ENCODE measurements at places on chromosomes 1 and 21.

GRCh38 chr1:92623187-92623778 lies 136.6 kb upstream of the GFI1 start:
- DNase-seq, result peak; percentile 55

DNA sequence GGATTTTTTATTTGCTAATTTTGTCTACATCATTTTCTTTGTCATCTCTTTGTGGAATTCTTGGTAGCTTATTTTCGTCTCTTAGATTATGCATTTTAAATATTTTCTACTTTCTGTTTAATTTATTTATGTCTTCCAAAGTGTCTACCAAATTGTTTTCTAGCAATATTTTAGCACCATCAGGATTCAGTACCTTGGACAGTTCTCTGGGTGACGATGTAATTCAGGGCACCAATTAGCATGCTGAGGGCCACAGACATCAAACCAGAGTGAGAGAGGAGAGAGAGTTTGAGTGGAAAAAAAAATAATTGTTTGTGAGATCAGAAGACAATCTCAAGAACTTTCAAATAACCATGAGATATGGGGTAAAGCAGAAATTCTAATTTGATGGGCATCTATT lies 169.8 kb upstream of the CXADR start:
- DNase-seq, result peak; percentile 8

GRCh38 chr1:87007323-87007722 lies 92.9 kb downstream of the HS2ST1 start:
- DNase-seq, result no peak

GRCh38 chr1:229757226-229757625 lies 131.2 kb downstream of the URB2 start:
- DNase-seq, result no peak

DNA sequence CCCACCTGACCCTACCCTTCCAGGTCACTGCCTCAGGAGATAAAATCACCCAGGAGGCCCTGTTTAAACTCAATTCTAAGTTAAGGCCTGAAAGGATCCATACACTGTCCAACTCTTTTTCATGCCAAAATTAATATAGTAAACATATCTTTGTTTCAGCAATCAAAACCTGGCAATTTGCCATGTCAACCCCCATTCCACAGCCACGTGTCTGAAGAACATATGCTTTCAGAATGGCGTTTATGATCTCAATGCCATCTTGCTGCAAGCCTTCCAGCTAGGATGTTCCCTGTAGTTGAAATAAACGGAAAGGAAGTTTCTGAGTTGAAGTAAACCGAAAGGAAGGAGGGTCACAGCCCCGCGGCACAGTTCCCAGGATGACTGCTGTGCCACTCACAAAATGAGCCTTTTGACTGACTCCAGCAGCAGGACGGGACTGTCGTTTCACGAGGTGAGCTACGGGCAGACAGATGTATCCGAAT lies 472.0 kb downstream of the SMYD3 start:
- DNase-seq, result peak; percentile 17

DNA sequence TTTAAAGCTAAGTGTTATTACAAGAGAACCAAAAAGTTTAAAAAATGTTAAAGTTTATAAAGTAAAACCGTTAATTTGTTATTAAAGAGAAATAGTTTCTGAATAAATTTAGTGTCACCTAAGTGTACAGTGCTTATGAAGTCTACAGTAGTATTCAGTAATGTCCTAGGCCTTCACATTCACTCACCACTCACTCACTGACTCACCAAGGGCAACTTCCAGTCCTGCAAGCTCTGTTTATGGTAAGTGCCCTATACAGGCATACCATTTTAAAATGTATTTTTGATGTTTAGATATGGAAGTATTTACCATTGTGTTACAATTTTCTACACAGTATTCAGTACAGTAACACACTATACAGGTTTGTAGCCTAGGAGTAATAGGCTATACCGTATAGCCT lies 60.1 kb upstream of the GCLM start:
- no peak for DNase-seq

DNA sequence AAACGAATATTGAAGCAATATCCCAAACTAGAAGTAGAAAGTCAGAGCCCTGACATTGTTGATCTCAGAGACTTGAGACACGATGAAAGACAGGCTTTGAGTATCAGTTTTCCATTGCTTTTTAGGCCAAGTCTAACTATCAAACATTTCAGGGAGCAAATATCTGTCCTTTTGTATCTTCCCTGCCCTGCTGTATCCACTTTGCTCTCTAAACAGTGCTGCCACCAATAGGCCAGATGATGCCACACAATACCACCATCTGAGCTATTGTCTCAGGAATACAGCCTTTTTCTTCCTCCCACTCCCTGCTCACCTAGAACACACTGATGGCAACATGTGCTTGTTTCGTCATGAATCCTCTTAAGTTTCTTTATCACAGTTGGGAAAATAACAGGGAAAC lies 62.6 kb upstream of the SPAG17 start:
- peak; percentile 15 for DNase-seq

- peak; percentile 27 for DNase-seq
Observed at GRCh38 chr1:69585666-69586065, 17.9 kb downstream of the LRRC7 start.

GRCh38 chr1:173868266-173869020 lies at the start of gene ZBTB37:
Gene ZBTB37, plus strand, starts transcription at chr1:173868380. Its CDS starts 1,846 bp downstream, at chr1:173870226.
- DNase-seq, result peak; percentile 80

DNA sequence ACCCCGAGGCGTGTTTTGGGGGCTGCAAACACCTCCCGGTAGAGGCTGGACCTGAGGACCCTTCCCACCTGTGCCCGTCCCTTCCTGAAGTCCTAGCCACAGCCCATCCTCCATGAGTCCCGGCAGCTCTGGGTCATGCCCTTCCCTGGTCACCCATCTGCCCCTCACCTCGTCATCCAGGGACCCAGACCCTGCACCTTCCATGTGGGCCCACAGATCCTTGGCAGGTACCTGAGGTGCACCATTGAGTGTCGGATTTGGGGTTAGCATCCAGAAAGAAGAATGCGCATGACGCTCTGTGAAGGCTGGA lies 6.8 kb downstream of the RNF187 start:
- no peak for DNase-seq

GRCh38 chr1:217138799-217139466 lies 415.7 kb upstream of the ESRRG start:
- no peak for DNase-seq

DNA sequence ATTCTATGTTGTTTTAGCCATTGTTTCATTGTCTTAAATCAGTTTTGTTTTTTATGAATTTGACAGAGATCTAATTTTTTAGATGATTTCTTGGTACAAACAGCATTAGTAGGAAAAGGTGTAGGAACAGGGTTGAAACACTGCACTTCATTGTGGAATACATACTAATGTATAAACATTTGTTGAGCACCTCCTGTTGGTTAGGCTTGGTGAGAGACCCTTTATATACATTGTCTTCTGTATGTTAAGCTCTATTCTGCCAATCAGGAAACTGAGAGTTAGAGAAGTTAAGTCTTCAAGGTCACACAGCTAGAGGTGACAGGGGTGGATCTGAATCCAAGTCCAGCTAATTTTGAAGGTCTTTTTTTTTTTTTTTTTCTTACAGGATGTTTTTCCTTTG lies 192.7 kb downstream of the VPS13D start:
- no peak for DNase-seq

DNA sequence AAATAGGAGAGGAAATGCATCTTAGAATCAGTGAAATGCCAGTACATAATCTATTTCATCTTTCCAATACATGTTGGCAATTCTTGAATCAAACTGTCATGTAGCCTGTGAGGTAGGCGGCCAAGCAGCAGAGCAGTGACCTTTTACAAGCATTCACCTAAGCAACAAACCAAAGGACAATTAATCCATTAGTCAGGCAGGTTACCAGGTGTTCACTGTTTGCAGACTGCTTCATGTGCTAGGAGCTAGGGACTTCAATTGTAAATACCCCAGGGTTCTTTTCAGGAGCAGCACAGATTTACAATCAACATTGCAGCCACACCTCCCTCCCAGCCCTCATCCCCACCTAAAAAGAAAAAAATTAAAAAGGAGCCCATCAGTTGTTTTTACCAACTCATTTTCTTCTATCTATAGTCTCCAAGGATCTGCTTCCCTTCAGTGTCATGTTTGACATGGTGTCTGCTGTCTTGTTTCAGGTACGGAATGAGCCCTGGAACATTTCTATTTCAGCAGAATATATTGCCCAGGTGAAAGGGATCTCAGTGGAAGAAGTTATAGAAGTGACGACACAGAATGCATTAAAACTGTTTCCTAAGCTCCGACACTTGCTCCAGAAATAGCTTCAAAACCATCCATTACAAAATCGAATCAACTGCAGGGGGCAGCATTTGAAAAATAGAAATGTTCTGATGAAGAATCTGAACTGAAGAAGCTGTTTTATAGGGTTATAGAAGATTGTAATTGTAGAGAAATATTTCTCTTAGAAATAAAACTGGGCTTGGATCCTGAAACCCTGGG lies 23.0 kb downstream of the TATDN3 start:
- DNase-seq, result peak; percentile 46

GRCh38 chr1:106181866-106182265 lies 874.6 kb upstream of the PRMT6 start:
- DNase-seq, result no peak

DNA sequence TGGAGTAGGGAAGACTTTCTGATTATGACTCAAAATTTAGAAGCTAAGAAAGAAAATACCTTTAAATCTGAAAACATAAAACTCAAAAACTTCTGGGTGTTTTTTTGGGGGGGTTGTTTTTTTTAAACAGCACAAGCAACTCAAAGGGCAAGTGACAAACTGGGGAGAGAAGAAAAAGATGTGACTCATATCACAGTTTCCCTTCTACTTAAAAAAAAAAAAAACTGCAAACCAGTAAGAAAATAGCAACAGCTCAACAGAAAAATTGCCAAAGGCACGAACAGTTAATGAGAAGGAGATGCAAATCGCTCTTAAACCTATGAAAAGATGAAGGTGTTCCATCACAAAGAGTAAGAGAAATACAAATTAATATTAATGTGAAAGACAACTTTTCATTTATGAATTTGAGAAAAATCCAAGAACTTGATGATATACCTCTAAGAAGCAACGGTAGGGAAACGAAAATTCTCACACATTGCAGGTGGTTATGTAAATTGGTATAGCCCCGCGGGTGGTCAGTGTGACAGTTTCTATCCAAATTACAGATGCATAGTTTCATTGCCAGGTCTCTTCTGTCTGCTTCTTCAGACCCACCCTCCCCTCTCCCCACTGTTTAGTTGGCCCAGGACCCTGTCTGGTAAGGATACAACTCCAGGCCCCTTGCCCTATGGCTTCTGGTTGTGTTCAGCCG lies 9.0 kb downstream of the IFNAR2 start:
- DNase-seq, result no peak

DNA sequence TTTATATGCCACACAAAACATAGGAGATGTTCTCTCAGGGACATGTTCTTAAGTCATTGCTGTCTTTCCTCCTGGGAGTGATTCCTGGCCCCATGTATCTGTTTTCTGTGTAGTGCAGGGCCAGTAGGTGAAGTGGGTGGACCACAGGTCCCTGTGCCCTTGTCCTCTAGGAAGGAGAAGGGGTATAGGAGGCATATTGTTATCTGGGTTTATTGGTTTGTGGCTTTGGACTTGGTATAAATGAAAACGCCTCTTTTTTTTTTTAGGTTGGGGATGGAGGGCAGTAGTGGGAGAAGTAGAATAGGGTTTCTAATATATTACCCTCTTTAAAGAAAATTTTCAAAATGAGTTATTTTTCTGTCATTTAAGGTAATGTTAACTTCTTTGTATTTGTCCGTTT lies 29.4 kb downstream of the DYRK1A start:
- DNase-seq, result no peak

DNA sequence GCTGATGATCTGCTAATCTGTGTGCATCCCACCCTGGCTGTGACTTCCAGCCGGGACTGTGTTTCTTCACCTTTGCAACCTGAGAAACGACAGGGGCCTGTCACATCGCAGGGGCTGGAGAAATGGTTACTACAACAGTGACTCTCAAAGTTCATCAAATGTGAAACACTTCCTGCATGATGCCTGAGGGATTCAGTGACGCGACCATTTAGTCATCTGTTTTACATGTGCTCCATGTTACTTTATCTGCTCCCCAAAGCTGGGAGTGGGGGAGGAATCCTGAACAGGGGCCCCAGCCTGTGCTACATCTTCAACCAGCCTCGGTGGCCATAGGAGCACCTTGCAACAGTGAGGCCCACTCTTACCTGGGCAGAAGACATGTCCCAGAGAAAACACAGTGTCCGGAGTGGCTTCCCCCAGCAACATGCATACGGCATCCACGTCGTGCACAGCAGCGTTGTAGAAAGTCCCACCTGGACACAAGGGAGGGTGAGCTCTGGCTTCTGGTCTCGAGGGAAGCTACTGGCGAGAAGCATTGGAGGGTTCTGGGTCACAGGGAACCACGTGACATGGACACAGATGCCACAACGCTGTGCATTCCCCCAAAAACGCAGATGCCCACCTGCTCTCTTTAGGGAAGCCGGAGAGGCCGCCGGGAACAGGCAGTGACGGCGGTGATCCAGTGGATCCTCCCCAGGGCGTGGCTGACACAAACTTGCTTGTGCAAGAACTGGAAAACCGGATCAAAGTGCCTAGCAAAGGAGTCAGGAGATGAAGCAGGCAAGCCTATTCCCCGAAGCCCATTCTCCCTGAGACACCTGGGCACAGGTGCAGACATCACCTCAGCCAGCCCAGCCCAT lies 9.6 kb upstream of the CCDC27 start:
- no peak for DNase-seq

- DNase-seq, result no peak
Observed at GRCh38 chr1:63325279-63325985, 3.1 kb downstream of the FOXD3 start.

DNA sequence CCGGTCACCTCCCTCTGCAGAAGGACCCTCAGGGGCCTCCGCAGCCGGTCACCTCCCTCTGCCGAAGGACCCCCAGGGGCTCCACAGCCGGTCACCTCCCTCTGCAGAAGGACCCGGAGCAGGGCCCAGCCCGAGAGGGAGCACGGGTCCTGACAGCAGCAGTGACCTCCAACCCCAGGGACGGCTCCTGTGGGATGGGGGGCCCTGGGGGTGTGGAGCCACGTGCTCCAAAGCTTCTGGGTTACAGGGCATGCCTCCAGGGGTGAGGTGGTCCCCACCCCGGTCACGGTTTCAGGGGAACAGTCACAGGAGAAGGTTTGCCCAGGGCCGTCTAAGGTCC lies 40.3 kb downstream of the SLC19A1 start:
- no peak for DNase-seq

GRCh38 chr1:151828921-151829320 lies 2.7 kb downstream of the RORC start:
- peak; percentile 35 for DNase-seq

DNA sequence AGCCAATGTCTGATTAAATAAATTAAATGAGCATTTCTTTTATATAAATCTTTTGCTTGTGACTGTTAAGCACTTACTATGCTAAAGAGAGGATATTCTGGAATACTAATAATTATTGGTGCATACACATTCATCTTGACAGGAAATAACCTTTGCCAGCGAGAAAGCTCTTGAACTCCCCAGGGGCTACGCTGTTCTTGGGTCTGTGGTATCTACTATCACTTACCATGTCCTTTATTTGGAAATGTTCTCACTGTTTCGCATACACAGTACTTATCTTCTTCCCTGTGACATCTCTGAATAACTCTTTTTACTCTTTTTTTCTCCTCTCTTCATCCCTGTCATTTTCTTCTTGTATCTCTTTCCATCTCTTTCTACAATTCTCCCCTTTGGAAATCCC lies 178.7 kb downstream of the GABPA start:
- DNase-seq, result no peak

- DNase-seq, result no peak
Observed at GRCh38 chr1:117033772-117034171, 26.4 kb upstream of the TTF2 start.

- DNase-seq, result peak; percentile 56
Observed at GRCh38 chr21:46322351-46323226, 1.1 kb downstream of the C21orf58 start.

GRCh38 chr1:169109561-169110134 lies 3.2 kb downstream of the ATP1B1 start:
- DNase-seq, result peak; percentile 83

Data from adipocyte (in vitro differentiated cells).